ENCODE measurements at places on chromosomes 7 and 10. TPM values are rescaled to one million over a fixed set of nuclear protein-coding genes. Genes with fewer than 3 reads are reported as not detected.

The PRLHR gene
- total RNA-seq, result not detected

The MOGAT3 gene
- not detected for total RNA-seq

The TACR2 gene
- 3.2 TPM for total RNA-seq

The OGDHL gene
- total RNA-seq, result not detected

The RARRES2 gene
- total RNA-seq, result 156 TPM
